ELF-1 (cell line): ENCODE measurements at places on chromosomes 2 and 18.
A peak's percentile ranks its signal among the peaks of the same experiment; 100 is the strongest.

- no peak for DNase-seq
Measured at GRCh38 chr2:209496586-209496982, 72.7 kb downstream of the MAP2 start.

GRCh38 chr18:70154591-70155194, 50.8 kb downstream of the RTTN start:
- DNase-seq, result no peak

DNA sequence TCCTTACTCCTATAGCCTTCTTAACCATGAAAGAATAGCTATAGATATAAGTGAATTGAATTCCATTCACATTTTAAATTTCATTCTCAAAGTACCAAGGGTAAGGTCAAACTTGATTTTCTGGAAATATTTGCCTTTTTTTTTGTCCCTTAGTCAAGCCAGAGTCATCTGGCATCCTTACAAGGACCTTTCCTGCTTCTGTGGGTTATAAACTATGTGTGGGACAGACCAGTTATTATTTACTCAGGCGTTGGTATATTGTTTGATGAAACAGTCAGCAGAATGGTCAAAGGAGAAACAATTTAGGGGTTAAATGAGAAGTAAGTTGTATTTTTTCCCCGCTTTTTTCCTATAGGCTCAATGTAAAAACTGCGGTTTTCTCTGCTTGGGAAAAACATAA, 1103.2 kb upstream of the ZEB2 start:
- DNase-seq, result no peak

GRCh38 chr2:170141865-170142264, 36.1 kb upstream of the MYO3B start:
- no peak for DNase-seq

DNA sequence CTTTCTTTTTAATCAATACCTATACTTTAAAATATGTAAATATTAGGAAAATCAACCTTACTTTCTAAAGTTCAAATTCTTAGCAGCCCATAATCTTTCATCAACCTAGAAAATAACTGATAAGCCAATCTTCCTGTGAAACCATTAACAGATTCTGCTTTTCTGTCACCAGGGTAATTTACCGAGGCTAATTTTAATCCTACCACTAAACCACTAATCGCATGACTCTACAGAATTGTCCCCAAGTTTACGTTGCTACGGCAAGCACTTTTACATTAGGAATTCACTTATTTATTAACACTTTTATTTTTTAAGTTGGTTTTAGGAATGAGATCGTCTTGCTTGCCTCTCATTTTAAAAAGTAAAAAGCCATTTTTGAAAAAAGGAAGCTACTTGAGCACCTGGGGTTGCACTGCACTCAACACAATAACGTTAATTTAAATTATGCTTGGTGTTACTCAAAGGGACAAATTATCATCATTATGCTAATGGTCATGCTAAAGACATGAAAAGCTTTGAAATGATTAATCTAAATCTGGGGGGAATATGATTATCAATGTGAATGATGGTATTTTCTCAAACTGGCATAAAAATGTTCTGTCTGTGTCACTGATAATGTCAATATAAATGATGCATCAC, 10.2 kb downstream of the ZNF516 start:
- no peak for DNase-seq

DNA sequence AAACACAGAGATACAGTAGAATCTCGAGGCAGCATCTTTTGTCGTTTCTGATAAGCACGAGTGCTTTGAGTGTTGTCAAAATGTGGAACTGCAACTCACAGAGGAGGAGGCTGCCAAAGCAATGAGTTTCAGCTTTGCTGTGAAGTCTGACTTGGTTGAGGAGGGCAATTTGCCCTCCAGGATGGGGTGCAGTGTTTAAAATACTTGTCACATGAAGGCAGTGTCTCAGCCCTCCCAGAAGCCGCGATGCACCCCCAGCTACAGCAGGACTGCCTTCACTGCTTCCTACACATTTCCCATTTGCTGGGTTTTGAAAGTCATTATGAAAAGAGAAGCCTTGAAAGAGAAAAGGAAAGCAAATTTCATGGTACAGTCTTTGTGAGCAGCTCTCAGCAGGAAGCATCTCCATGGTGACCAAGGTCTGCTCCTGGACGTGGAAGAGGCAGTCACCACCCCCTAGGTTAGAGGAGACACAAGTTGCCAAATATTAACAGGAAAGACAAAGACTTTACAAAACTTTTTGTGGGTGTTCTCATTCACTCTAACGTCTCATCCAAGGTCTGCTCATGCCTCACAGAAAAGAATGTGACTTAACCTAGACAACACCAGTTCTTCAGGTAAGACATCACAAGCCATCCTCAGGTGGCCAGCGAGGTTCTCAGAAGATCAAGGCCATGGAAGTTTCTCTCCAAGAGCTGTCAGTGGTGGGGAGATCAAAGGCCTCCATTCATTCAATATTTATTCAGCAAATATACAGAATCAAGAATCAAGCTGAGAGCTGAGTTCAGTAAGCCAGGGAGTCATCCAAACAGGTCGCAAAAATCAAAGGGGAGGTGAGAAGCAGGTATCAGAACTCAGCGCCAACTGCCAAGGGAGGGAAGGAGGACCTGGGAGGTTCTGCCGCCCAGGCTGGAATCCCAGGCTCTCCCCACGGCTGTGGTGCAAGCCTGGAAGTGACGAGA, 476.0 kb downstream of the EIPR1 start:
- DNase-seq, result no peak

DNA sequence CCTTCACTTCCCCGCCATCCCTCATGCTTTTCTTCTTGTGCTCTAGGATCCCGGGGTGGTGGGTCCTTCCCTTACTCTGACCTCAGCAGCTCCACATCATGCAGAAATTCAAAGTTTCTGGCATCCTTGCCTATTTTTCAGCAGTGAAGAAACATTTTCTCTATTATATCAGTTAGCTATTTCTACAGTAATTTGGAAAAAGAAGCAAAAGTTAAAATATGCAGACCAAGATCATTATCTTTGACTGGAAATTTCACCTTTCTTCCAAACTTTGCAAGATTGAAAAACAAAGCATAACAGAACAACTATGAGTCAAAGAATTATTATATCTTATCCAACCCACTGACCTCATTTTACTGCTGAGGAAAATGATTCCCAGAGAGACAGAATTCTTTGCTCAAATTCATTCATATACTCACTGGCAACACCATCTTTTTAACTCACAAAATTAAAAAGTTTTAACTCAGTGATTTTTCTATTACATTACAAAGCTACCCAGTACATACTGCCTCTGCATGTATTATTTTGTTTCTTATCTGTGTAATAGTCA, 40.5 kb downstream of the ANTXR1 start:
- no peak for DNase-seq

DNA sequence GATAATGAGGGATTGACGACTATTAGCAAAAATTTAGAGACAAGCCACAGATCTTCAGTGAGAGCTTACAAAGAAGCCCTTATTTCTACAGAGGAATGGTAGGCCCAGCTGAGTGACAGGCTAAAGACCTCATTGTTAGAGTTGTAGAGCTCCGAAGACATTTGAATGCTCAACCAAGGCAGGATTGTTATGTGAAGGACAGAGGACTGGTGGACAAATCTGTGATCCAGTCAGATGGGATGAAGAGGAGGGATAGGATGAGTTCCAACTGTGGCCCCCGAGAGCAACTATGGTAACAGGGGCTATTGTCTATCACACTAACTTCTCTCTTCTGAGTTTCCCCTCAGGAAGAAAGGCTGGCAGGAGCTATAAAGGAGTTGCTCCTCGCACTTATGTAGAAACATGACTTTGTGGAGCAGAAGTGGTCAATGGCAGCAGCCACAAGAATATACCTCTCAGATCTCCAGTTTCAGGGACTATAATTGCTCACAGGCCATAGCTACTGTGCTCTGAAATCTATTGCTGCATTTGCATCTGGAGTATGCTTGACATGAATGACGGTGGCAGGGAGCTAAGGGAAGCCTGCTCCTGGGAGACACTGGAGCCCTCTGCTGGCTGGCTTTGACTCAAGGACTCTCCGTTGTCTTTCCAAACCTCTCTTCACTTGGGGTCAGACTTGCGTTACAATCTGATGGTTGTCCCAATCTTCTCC, 50.3 kb upstream of the GREB1L start:
- peak; percentile 73 for DNase-seq

GRCh38 chr2:113181258-113182051, 7.7 kb downstream of the PSD4 start:
- DNase-seq, result no peak

DNA sequence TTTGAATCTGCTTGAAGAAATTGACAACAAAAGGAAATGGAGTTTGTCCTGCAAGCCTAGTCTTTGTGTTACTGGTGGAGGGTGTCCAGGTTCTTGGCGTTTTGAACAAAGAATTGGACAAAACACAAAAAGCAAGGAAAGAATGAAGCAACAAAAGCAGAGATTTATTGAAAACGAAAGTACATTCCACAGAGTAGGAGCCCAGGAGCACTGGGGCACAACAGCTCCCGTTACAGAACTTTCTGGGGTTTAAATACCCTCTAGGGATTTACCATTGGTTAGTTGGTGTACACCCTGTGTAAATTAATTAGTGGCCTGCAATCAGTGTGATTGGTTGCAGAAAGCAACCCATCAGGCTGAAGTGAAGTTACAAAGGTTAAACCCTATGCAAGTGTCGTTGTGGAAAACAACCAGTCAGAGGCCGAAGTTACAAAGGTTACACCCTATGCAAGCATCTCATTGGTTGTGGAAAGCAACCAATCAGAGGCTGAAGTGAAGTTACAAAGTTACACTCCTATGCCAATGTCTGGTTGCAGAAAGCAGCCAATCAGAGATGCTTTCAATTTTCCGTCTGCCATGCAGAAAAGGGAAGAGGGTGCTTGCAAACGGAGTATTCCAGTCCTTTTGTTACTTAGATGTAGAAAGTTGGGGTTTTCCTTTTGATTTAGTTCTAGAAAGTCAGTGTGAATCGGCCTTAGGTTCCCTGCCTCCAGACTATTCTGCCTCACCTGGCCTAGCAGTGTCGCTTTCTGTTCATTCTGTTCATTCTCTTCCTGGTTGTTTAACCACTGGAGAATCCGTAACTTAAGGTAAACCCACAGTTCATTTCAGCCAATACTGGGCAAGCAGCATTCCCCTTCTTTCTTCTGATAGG, 47.6 kb upstream of the PTH2R start:
- no peak for DNase-seq

- no peak for DNase-seq
Measured at GRCh38 chr2:118987886-118988285, 45.9 kb downstream of the MARCO start.

DNA sequence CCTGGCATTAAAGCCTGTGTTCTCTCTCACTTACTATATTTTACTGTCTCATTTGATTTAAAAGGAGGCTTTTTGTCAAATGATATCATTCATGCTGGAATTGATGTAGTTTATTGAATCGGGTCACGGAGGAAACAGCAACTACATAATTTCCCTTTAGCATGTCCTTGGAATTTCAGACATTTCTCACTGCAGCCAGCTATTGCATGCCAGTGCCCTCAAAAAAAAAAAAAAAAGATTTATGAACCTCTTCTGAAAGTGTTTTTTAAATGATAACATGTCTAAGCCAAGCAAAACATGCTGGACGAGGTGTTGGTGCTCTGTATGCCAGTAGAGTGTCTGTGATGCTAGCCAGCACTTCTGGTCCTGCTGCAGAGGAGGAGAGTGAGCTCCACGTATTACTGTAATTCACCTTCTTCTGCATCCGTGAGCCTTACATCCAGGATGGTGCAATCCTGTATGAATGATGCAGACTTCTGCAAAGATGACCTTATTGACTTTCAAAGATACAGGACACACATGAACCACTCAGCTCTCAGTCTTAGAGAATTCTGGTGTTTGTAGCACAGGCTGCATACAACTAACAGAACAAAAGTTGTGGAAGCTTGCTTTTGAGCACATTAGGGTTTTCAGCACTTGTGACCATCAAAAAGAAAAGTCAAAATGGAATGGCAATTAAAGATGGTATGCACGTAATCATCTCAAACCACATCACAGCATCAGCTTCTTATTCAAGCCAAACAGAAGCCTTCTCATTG, 31.1 kb downstream of the UGP2 start:
- no peak for DNase-seq

DNA sequence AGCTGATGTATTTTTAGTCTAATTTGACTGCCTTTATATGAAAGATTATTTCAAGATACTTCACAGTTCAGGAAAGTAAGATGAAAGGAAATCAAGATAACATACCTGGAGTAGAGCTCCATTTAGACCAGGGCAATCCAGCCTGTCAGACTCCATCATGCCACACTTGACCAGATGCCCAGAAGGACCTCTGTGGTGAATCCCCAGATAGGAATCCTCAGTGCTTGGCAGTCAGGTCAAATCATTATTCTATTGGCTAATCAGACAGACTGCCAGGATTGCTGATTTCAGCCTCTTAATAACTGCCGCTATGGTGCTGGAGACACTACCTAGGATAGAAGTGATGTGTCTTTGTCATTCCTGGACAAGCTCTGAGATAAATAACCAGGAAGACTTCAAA, 404.2 kb downstream of the STK39 start:
- DNase-seq, result no peak

GRCh38 chr2:33215299-33215698, 261.1 kb upstream of the RASGRP3 start:
- DNase-seq, result no peak

DNA sequence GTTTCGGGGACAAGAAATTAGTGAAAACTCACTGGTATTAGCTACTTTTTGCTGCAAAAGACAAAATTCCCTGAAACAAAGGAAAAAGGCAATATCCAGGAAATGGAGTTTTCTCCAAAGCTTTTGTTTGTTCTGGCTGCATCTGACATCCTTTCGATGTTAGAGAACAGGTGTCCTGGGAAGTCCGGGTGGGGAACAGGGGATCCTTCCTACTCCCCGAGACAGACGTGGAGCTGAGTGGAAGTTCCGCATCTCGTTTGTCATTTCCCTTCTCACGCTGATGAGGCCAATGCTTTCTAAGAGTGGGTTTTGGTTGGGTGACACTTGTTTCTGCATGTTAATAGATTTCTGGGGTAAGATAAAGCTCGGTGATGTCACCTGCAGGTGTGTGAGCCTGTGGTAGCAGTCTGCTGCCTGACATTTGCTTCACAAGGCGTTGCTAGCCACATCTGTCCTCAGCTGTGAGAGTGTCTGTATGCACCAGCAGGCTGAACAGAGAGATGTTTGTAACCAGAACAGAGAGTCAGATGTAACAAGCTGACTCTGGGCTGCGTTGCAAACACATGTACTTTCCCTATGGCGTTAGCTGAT, 125.9 kb downstream of the ACOXL start:
- no peak for DNase-seq

- no peak for DNase-seq
Measured at GRCh38 chr2:119053700-119054436, 104.7 kb downstream of the C1QL2 start.
